ENCODE measurements at places on chromosomes 11 and 22.

GRCh38 chr11:19201737-19202605 lies at the start of gene CSRP3:
Gene CSRP3 (minus strand): TSS chr11:19201983. CDS start chr11:19192448, 9,535 bp downstream.
- DNase-seq = no peak

- no peak for DNase-seq
Observed at GRCh38 chr11:1194231-1194976, 28.5 kb upstream of the MUC5B start.

DNA sequence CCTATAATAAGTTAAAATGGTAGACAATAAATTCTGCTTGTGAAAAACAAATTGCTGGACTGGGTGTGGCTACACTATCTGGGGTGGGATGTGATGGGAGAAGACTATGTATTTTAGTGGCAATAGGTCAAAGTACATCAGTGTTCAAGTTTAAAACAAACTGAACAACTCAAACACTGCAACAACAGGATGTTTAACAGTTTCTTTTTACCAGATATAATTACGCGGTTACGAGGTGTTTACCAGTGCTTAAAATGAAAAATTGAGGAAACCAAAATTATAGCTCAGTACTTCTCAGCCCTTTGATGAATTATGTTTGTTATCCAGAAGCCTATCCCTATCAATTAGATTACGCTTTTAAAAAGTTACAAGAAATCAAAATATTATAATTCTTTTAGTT lies 3.2 kb downstream of the PRDM10 start:
- no peak for DNase-seq

- no peak for DNase-seq
Observed at GRCh38 chr11:46293066-46293465, 15.6 kb downstream of the CREB3L1 start.

DNA sequence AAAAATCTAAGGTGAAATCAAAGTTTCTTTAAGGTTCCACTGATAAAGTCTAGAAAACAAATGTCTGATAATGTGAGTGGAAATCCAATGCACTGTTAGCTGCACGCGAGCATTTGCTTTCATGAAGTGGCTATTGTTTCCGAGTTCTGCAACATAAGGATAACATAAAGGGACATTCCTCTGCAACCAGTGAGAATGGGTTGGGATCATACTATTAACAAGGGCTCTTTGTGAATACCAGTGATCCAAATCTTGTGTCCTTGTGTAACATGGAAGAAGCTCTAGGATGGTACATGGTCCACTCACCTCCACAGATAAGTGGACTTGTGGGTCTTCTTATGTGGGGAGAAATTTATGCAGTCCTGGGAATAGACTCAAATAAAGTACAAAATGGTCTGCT lies 24.6 kb downstream of the APIP start:
- DNase-seq = no peak

DNA sequence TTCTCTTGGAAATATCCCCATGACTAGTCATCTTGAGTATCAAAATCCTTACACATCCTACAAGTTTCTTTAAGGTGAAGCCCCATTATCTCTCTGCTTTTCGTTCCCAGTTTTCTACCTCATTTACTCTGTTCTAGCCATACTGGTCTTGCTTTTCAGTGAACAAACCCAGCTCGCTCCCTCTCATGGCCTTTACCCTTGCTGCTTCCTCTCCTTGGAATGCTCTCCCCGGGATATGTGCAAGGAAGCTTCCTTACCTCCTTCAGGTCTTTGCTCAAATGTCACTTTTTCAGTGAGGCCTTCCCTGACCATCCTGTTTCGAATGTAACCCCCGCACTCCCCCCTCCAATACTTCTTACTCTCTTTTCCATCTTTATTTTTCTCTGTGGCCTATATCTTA lies 331.8 kb downstream of the DYNC2H1 start:
- no peak for DNase-seq

- DNase-seq = no peak
Observed at GRCh38 chr22:19722178-19722981, 959 bp upstream of the GP1BB start.

DNA sequence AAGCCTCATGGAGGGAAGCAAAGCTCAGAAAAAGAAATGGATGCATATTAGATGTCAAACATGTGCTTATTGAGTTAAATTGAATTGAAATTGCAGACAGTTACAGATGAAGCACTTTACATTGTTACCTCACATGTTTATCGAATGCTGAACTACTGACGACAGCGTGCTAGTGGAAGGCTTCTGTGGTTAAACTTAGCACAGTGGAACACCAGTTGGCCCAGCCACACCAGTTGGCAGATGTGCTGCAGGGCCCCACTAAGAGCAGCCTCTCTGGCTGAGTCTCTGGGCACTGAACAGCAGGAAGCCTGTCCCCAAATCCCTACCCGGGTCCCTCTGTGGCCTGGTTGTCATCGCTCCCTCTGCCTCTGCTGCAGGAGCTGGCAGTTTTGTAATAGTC lies 242.1 kb downstream of the NTM start:
- no peak for DNase-seq

GRCh38 chr11:134949121-134950090 lies 537.4 kb upstream of the B3GAT1 start:
- DNase-seq = no peak

GRCh38 chr11:10522921-10523320 lies 18.1 kb downstream of the RNF141 start:
- no peak for DNase-seq

- DNase-seq = no peak
Observed at GRCh38 chr11:34104680-34105078, 750 bp upstream of the NAT10 start.

- DNase-seq = no peak
Observed at GRCh38 chr11:86149792-86150191, 80.9 kb upstream of the PICALM start.

DNA sequence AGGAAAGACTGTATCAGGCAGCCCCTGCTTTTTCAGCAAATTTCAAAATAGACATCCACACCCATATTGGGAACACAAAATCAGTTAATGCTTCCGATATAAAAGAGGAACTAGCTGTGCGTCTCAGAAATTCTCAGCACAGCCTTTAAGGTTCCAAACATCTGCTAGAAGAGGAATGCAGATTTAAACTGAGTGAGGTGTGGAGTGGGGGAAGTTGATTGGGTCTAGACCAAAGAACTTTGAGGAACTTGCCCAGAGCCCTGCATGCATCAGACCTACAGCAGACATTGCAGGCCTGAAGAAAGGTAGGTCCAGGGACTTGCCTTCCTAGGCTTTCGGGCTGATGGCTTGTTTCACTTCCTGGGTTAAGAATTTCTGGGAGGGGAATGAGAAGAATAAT lies at the start of gene MS4A4A:
Gene MS4A4A, plus strand, starts transcription at position 255 of the 400 bp plus-strand sequence. Its CDS starts 10 bp downstream, at position 265.
- DNase-seq = no peak

- DNase-seq = no peak
Observed at GRCh38 chr11:96424693-96425092, 34.9 kb downstream of the JRKL start.

DNA sequence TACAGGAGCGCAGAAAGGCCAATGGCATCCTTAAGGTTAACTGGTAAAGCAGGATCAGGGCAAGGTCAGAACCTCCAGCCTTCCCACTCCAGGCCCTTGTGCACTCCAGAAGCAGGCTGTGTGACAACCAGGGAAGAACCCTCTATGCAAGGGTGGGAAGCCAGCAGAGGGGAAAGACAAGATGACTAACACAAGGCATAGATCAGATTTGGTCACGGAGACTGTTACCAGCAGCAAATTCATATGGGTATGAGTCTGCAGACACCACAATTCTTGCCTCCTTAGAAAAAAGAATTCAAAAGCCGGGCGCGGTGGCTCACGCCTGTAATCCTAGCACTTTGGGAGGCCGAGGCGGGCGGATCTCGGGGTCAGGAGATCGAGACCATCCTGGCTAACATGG lies 39.8 kb upstream of the MTNR1B start:
- no peak for DNase-seq

DNA sequence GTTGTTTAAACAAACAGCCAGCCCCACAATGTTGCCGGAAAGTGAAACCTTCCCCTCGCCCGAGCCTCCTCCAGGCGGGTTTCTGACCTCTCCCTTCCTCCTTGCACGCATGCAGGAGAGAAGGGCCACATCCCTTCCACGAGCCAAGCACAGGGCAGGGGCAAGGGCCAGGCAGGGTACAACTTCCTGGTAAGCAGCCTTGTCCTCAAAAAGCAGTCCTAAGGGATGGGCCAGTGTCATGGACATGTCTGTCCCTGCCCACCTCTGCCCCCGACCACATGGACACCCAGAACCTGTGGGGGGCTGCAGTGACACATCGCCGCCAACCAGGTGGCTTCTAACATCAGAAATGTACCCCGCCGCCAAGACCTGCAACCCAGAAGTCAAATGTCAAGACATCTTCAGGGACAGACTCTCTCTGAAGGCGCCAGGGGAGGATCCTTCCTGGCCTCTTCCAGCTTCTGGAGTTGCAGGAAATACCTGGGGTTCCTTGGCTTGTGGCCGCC lies 145.3 kb downstream of the CRYBB2 start:
- no peak for DNase-seq

- peak; percentile 27 for DNase-seq
Observed at GRCh38 chr22:50270666-50271394, 650 bp upstream of the MAPK11 start.

DNA sequence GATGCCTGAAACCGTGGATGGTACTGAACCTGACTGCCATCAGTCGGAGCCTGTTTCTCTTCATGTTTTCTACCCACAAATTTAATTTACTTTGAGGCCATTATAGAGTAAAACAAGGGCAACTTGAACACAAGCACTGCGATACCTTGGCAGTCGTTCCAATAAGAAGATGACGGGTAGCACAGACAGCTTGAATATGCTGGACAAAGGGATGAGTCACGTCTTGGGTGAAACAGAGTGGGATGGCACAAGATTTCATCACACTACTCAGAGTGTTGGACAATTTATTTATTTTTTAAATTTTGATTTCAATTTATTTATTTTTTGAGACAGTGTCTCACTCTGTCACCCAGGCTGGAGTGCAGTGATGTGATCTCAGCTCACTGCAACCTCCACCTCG lies 5.7 kb downstream of the DIXDC1 start:
- no peak for DNase-seq

GRCh38 chr11:105192115-105192514 lies 52.5 kb upstream of the CARD18 start:
- no peak for DNase-seq

DNA sequence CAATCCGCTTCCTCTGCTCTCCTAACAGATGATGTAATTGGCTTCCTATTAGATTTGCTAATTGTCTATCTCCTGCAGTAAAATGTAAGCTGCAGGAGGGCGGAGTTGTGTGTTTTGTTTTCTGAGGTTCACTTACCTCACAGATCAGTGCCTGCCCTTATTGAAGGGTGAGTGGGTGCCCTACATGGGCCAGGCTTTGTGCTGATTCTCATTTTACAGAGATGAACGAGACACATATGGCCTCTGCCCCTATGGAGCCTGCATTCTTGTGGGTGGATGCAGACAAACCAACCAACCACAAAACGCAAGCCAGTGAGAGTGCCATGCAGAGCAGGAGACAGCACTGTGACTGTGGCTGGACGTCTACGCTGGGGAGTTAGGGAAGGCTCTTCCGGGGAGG lies 9.9 kb downstream of the TESMIN start:
- no peak for DNase-seq

All from stimulated activated CD4-positive, alpha-beta T cell treated with anti-CD3 and anti-CD28 coated beads, TNF-alpha, amount 100 ng/mL, for 48 hours (primary cell).